GM10248 (cell line): ENCODE measurements at places on chromosomes 13 and 19.
A peak's percentile ranks its signal among the peaks of the same experiment; 100 is the strongest.

DNA sequence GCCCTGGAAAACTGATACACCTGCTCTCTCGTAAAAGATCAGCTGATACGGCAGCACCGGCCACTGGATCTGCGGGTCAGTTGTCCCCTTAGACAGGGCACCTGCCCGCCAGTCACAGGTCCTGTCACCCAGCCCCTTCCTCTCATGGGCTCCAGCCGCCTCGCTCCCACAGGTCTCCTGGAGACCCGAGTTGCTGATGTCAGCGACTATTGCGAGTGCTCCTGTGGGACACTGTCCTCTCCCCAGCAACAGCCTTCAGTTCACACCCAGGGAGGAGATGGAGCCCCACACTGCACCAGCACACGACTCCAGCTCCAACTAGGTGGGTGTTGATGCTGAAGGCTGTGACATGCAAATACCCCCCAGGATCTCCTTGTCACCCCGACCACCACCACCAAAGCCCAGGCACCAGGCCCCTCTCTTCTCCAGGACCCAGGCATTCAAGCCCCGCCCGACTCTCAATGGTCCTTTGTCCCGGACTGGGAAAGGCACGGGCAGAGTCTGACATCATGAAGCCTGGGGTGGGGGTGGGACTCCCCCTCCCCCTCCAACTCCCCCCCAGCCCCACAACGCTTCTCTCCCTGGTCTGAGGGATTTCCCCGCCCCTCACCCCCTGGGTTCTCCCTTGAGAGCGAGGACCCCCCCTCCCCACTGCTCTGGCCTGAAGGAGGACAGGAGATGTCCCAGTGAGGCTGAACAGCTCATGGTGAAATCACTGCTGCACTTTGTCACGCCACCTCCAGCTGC is 1.4 kb upstream of the MAG start:
- DNase-seq: no peak

DNA sequence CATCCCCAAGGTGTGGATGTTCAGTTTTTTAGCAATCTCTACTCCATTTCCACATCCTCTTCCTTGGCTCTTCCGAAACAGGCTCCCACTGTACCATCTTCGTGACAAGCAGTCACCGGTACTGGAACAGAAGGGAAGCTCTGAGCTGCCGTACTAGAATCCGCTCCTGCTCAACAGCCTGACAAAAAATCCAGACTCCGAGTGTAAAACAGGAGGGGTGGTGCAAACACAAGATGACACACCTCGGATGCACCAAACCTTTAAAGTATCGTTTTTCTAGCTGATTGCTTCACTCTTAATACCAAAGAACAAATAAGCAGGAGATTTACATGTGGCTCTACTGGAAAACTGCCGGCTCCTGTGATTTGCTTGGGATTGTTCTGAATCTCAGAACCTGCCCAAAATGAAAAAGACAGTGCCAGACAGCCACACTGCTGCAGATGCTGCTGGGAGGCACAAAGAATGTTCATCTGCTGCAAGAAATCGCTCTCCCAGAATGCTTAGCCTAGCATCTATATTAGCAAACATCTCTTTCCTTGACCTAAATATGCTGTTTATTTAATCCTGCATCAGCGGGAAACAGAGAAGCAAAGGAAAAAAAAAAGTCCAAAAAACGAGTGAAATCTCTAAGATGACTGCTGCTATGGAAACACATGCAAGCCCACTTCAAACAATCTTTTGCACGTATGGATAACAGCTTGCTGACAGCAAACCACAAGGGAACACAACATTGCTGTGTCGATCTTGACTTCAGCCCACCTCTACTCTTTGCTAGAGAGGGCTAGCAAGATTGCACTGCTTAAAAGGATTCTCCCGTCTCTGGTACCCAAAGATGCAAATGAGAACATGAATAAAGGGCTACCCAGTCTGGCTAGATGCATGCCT is 38.0 kb upstream of the DOCK9 start:
- no peak for DNase-seq

DNA sequence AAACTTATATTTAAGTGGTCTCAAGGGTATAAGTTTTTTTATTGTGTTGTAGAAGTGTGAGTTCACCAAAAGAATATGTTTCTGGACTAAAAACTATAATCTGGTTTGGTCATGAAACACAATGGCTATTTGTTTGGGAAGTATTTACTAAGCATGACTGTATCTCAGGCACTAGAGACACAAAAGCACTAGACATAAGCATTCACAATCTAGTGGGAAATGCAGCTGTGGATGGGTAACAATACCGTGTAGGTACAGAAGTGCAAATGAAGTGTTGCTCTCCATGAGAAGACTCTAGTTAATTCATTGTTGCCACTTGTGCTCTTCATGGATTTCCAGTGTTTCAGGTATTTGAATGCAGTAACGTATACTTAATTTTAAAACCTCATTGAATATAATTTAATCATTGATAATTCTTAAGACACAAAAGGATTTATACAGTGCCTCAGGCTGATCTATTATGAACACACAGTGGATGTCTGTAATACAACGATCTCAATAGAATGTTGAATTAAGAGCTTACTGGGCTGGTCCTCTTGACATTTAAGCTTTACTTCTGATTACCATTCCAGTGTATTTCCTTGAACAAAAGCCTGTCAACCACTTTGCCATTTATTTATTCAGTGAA is 50.9 kb downstream of the TPT1 start:
- DNase-seq: no peak

- DNase-seq: no peak
Measured at GRCh38 chr19:7582446-7582845, 13.2 kb upstream of the CAMSAP3 start.

DNA sequence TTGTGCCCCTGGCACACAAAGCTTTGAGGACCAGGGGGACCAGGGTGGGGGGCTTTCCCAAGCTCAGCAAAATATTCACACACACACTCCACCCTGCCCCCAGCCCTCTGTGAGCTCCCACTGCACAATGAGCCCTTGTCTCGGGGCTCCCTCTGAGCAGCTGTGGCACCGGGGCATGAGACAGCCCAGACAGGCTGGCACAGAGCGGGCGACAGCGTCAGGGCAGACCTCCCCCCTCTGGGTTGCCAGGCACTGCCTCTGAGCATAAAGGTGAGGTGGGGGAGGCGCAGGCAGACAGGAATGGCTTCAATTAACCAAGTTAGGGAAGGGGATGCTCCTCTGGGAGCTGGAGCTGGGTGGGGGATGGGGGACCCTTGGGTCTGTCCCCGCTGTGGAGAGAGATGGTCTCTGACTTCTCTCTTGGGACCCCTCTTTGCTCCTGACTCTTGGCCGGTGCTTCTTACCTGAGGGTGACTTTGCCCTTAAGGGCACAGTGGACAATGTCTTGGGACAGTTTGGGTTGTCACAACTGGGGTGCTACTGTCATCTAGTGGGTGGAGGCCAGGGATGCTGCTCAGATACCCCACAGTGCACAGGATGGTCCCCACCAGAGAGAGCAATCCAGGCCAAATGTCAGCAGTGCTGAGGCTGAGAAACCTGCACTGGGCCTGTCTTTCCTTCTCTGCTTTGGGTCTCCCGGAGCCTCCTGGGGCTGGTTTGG is 30.3 kb downstream of the LYL1 start:
- no peak for DNase-seq

GRCh38 chr13:106145070-106145469 is 390.4 kb downstream of the EFNB2 start:
- no peak for DNase-seq

DNA sequence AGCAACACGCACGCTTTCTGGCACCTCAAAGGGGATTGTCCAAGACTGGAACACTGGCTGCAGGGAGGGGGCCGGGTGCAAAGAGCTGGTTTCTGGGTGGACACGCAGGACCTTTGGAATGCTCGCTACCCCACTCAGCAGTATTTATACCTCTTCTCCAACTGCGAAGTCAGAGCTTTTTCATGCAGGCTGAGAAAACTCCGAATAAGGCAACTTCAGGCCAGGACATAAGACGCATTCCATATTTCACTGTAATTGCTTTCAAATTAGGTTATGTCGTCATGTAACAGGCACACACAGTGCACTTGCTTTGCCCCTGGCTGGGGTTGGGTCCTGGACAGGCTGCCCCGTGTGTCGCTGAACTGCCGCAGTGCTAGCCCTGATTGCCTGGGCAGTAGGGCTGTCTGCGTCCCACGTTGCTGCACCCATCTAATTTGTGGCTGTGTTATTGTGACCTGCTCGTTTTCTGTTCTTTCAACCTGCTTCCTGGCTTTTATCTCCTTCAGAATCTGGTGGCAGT is 44.5 kb downstream of the ACTN4 start:
- no peak for DNase-seq

DNA sequence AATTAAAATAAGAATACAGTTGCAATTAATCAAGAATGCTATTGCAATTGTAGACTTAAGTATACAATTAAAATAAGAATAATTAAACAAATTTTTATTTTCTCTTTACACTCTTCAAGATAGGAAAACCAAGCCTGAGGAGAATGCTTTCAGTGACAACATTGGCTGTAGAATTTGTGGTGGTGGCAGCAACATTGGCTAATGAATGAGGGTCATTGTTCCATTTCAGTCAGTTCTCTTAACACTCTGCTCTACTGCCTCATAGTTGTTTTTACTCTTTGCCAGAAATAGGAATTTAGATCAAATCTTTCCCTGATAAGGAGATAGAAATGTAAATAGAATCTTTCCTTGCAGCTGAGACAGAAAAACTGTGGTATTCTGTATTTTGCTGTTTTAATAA is 391.6 kb downstream of the PCDH20 start:
- no peak for DNase-seq

DNA sequence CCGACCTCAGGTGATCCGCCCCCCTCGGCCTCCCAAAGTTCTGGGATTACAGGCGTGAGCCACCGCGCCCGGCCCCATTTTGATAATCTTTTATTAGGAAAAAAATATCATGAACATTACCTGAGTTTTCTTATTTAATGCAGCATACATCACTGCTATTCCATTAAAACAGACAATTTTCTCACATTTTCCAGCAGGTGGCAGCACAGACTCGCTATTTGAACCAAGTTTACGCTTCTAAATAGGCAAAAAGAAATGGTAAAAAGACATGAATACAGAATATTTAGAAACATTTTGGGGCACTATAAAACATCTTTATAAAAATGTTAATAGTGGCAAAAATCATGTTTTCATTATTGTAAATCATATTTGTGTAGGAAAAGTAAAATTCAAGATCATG is 903.1 kb downstream of the SLITRK6 start:
- peak; percentile 35 for DNase-seq

DNA sequence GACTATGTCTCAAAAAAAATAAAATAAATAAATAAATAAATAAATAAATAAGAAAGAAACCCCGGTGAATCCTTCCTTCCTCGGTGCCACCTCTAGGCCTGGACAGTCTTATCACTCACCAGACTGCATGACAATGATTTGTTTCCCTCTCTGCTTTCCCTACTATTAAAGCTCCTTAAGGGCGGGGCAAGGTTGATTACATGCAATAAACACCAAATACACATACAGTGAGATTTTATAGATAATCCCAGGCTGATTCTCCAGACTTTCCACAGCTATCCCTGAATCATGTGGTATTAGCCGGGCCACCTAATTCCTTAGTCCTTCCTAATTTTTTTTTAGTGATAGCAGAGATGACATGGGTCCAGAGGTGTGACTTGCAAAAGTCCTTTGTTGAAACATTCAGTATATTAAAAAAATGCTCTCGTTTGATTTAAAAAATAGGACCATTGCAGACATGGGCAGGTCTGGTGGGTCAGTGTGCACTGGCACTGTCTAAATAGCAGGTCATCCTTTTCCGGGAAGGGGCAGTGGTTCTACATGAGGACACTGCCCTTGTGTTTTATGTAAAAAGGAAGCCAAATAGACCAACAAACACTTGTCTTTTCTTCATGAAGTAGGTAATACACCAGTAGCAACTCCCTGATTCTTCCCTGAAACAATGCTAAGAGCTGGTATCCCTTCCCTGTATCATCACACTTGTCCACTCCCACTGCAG is 14.5 kb downstream of the EBPL start:
- DNase-seq: no peak

DNA sequence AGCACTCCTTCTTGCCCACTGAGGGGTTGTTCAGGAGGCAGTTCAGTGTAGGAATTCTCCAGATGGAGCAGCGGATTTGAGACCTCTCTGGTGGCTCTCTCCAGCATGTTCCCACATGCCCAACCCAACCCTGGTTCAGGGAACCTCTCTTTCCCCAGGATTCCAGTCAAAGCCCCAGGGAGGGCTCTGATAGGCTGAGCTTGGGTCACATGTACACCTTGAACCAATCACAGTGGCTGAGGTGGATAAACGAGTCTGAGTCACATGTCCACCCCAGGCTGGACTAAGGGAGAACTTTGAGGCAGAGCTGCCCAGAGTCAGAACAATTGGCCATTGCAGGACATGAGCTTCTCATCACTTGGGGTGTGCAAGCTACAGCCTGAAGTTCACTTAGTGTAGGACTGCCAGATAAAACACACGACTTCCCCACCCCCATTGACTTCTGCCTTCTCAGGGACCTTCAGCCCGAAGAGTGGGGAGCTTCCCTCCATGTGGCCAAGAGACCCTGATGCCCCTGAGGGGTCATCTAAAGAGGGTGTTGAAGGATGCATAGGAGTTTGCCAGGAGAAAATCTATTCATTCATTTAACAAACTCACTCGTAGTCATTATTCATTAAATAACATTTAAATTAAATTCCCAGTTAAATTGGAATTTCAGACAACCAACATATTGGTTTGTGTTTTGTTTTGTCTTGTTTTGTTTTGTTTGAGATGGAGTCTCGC is 4.0 kb upstream of the MAST3 start:
- DNase-seq: no peak

- DNase-seq: no peak
Measured at GRCh38 chr19:44476559-44477408, 23.5 kb downstream of the ZNF180 start.

DNA sequence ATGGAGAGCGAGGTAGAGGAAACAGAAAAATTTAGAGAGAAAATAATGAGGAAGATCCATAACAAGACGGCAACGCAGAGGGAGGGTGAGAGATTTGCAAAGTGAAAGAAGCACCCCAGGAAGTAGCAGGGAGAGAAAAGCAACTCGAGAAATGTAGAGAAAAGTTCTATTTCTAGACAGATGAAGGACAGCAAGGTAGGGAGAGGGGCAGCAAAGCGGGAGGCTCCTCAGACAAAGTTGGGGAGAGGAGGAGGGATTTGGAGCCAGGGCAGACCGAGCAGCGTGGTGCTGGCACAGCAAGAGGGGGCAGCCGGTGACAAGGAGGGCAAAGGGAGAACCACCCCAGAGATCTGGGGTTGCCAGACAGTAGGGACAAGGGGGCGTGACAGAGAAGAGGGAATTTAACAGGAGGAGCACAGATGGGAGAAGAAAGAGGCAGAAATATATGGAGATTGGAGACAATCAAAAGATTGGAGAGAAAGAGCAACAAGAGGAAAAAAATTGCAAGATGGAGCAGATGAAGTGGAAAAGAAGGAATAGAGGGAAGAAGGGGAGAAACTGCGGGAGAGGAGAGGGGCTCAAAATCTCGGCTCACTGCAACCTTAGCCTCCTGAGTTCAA is 989 bp downstream of the ZNF766 start:
- DNase-seq: peak; percentile 26
